ENCODE measurements at places on chromosomes 13 and 19.
A peak's percentile ranks its signal among the peaks of the same experiment; 100 is the strongest.

GRCh38 chr13:82358284-82358683 lies 1524.0 kb downstream of the SLITRK1 start:
- DNase-seq = no peak
- no peaks in the 10 kb centered on the region for H3K36me3 ChIP-seq
- H3K4me1 ChIP-seq = no peaks in the 10 kb centered on the region
- no peak overlapping the region for H3K4me3 ChIP-seq

GRCh38 chr19:4206818-4207484 lies 22.4 kb upstream of the EBI3 start:
- no peak overlapping the region for H3K4me3 ChIP-seq
- no peak for DNase-seq
- no peaks in the 10 kb centered on the region for H3K36me3 ChIP-seq
- H3K27ac ChIP-seq = no peak overlapping the region
- no peaks in the 10 kb centered on the region for H3K4me1 ChIP-seq
- peaks cover 17% of the 10 kb centered on the region for H3K27me3 ChIP-seq

- H3K27ac ChIP-seq = peak overlapping the region; percentile 3
- H3K36me3 ChIP-seq = no peaks in the 10 kb centered on the region
- no peak overlapping the region for H3K4me3 ChIP-seq
Measured at GRCh38 chr13:45909089-45909488, 57.5 kb upstream of the SIAH3 start.

DNA sequence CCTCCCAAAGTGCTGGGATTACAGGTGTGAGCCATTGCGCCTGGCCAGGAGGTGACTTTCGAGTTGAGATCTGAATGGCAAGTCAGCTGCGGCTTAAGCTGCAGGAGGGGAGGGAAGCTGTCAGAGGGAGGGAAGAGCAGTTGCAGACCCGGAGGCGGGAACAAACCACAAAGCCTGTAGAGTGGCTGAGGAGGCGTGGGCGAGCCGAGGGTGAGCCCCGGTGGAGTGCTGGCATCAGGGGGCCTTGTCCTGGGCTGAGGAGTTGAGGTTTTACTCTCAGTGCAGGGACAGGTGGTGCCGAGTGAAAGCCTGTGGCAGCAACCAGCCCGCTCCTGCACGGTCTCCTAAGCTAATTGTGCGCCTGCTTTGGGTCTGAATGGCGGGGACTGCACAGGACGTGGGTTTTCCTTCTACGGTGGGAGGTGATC lies 24.2 kb downstream of the PPP1R37 start:
- peak overlapping the region; percentile 39 for H3K27ac ChIP-seq
- no peak overlapping the region for H3K4me3 ChIP-seq
- H3K4me1 ChIP-seq = peaks cover 26% of the 10 kb centered on the region
- no peaks in the 10 kb centered on the region for H3K36me3 ChIP-seq
- DNase-seq = no peak

DNA sequence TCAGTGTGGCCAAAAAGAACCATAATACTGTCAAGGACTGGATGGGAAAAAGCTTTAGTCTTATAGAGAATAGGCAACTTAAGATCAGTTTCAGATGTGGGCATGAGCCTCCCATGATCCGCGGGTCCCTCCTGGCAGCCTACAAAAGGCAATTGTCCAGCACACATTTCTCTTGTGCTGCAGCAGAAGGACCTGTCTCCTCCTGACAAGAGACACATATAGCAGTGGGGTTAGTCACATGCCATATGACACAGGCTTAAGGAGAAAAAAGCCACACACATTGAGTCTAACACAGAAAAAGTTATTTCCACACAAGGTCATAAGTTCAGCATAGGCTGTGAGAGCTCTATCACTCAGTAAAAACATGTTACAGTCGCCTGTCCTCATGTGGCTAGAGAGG lies 1378.7 kb upstream of the PRR20A start:
- no peak overlapping the region for H3K4me3 ChIP-seq
- no peak overlapping the region for H3K27ac ChIP-seq
- no peaks in the 10 kb centered on the region for H3K27me3 ChIP-seq
- no peaks in the 10 kb centered on the region for H3K4me1 ChIP-seq

DNA sequence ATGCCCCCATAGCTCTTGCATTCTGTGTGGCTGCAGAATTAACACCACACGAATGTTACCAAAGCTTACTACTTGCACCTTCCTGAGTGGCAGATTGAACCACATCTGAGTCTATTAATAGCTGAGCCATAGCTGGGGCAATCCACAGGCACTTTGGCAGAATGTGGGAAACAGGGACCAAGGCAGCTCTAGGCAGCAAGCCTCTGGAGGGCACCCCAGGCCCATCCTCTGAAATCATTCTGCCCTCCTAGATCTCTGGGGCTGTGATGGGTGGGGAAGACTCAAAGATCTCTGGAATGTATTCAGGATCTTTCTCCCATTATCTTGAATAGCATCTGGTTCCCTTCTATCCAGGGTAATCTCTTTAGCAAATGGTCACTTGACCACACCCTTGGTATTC lies 139.3 kb downstream of the TNFRSF19 start:
- H3K36me3 ChIP-seq = no peaks in the 10 kb centered on the region
- H3K27ac ChIP-seq = no peak overlapping the region
- H3K27me3 ChIP-seq = peaks cover 10% of the 10 kb centered on the region
- DNase-seq = no peak
- H3K4me1 ChIP-seq = peaks cover 2% of the 10 kb centered on the region
- no peak overlapping the region for H3K4me3 ChIP-seq

DNA sequence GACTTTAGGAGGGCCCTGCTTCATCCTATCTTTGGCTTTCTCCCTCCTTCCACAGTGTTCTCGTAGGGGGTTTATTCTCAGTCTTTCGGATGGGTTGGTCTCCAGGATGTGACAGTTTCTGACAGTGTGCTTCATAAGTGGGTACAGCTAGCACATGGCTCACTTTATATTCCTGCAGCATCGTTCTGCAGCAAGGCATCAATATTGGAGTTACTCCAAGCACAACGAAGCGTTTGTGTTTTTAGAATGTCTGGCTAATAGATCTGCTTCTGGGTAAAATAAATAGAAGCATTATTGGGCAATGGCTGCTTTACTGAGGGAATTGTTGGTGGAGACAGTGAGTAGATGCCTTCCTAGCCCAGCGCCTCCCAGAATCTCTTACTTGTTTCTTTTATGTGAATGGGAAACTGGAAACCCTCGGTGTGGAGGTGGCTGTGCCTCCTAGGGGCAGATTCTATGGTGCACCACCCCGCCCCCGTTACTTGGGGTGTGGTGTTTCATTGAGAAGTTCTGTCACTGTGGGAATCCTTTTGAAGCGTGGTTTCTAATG lies 2.0 kb downstream of the FARP1 start:
- peak overlapping the region; percentile 91 for H3K27ac ChIP-seq
- no peak for DNase-seq

DNA sequence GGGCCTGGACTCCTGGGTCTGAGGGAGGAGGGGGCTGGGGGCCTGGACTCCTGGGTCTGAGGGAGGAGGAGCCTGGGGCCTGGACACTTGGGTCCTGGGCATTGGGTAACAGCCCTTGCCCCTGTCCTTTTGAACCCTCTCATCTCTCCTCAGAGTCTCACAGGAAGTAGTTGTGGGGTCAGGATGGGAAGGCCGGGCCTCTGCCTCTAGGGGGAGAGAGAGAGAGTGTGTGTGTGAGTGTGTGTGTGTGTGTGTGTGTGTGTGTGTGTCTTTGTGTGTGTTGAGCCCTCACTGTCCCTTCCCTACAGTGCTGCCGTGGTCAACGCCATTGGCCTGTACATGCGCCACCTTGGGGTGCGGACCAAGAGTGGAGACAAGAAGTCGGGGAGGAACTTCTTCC lies 10.9 kb downstream of the ARHGEF1 start:
- H3K27me3 ChIP-seq = no peaks in the 10 kb centered on the region
- DNase-seq = no peak
- H3K4me1 ChIP-seq = peaks cover 11% of the 10 kb centered on the region
- H3K36me3 ChIP-seq = peaks cover 17% of the 10 kb centered on the region

DNA sequence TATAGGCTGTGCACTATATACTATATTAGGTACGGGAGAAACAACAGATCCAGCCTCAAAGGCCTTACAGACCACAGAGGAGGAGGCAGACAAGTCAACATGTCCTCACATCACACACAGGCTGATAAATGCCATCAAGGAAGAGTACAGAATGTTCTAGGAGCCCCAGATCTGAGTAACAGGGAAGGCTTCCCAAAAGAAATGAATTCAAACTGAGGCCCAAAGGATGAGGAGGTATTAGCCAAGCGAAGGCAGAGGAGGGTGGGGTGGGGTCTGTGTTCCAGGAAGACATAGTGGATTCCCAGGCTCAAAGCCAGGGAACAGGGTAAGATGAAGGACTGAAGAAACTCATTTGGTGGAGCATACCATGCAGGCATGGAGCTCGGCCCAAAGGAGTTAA lies 55.1 kb downstream of the RXFP2 start:
- no peak overlapping the region for H3K4me3 ChIP-seq
- no peak for DNase-seq
- no peaks in the 10 kb centered on the region for H3K36me3 ChIP-seq
- no peak overlapping the region for H3K27ac ChIP-seq

DNA sequence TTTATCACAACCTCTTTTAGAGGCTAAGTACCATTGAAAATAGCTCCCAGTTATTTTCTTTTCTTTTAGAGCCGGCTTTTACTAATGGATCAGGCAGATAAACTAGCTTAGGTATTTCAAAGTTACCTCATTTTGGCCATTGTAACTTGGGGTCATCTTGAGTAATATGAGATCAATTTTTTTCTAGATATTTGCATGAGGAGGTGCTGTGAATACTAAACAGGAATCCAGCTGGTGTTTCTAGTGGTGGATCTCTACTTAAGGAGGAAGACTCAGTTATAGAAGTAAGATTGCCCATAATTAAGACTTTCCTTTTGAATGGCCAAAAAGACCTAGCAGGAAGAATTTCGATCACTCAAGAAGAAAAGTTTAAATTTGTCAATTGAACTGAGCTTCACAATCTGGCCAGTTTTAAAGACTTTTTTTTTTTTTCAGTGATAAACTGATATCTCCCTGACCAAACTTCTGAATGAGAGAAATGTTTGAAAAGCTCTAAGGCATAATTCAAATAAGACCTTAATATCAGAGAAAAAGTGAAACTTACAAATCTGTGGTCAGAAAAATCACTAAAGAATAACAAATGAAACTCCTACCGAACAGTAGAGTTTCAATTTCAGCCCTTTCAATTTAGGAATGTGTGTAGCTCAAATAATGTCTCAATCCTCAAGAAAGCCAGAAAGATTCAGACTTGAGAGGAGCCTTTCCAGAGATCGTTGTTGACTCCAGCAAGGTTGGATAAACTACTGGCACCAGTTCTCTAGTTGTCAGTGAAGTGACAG lies 11.6 kb upstream of the NAA16 start:
- H3K27ac ChIP-seq = no peak overlapping the region
- no peaks in the 10 kb centered on the region for H3K27me3 ChIP-seq
- H3K4me1 ChIP-seq = no peaks in the 10 kb centered on the region
- no peak for DNase-seq
- H3K36me3 ChIP-seq = no peaks in the 10 kb centered on the region

DNA sequence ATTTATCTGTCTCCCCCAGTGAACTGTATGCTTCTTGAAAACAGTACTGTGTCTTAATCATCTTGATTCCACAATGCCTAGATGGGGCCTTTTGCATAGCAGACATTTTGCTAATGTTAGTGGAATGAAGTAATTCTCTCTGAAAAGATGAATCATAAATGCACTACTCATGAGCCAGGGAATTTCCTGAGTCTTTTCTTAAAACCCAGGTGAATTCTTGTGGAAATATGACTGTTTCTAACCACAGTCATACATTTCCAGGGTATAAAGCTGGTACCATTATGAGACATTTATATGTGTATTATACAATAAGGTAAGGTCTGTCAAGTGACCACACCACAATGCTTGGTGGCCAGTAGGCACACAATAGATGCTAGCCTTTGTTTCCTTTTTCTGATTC lies 5.5 kb upstream of the KCTD4 start:
- DNase-seq = no peak
- no peak overlapping the region for H3K27ac ChIP-seq
- H3K4me3 ChIP-seq = no peak overlapping the region
- H3K36me3 ChIP-seq = peaks cover 13% of the 10 kb centered on the region

GRCh38 chr13:77832339-77833100 lies 86.1 kb downstream of the EDNRB start:
- H3K4me1 ChIP-seq = no peaks in the 10 kb centered on the region
- DNase-seq = no peak
- no peak overlapping the region for H3K27ac ChIP-seq
- no peak overlapping the region for H3K4me3 ChIP-seq

DNA sequence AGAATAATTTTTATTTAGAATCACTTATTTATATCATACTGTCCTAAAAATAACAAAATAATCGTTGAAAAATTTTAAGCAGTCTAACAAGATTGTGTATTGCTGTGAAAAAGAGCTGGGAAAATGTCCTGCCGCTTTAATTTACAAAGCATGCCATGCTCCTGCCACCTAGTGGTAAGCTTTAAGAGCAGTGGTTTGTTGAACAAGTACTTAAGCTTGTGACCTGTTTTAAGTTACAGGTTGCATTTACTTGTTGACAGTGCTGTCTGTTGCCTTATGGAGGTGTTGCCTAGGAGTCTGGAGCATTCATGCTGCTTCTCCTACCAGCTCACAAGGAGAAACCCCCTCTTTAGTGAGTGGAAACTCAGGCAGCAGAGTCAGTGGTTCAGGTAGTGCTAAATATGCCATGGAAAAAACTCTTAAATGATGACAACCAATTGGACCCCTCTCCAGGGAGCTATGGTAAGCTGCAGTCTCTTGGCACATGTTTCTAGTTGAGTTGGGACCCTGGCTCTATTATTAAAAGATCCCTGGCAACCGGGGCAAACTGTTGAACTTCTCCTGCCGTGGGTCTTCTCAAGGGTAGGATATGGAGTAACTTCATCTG lies 68.4 kb downstream of the SPATA13 start:
- H3K27me3 ChIP-seq = no peaks in the 10 kb centered on the region
- no peak overlapping the region for H3K27ac ChIP-seq
- peaks cover 16% of the 10 kb centered on the region for H3K4me1 ChIP-seq
- H3K4me3 ChIP-seq = no peak overlapping the region
- H3K36me3 ChIP-seq = peaks cover 1% of the 10 kb centered on the region
- no peak for DNase-seq

GRCh38 chr19:3184847-3185460 lies 776 bp upstream of the NCLN start:
- H3K27ac ChIP-seq = peak overlapping the region; percentile 97
- H3K4me3 ChIP-seq = peak overlapping the region; percentile 99
- no peak for DNase-seq
- peaks cover 15% of the 10 kb centered on the region for H3K4me1 ChIP-seq
- H3K27me3 ChIP-seq = no peaks in the 10 kb centered on the region

- H3K4me1 ChIP-seq = peaks cover 45% of the 10 kb centered on the region
- DNase-seq = no peak
- H3K4me3 ChIP-seq = peak overlapping the region; percentile 48
- peaks cover 3% of the 10 kb centered on the region for H3K36me3 ChIP-seq
- H3K27me3 ChIP-seq = no peaks in the 10 kb centered on the region
Measured at GRCh38 chr19:37941782-37942515, 34.9 kb downstream of the SIPA1L3 start.

GRCh38 chr13:49367640-49368422 lies 76.0 kb downstream of the CAB39L start:
- H3K27ac ChIP-seq = peak overlapping the region; percentile 5
- DNase-seq = no peak
- H3K4me1 ChIP-seq = peaks cover 5% of the 10 kb centered on the region
- H3K27me3 ChIP-seq = no peaks in the 10 kb centered on the region
- peaks cover 9% of the 10 kb centered on the region for H3K36me3 ChIP-seq

GRCh38 chr13:73913079-73913740 lies 221.0 kb downstream of the KLF12 start:
- peaks cover 5% of the 10 kb centered on the region for H3K4me1 ChIP-seq
- H3K27ac ChIP-seq = peak overlapping the region; percentile 38
- H3K4me3 ChIP-seq = no peak overlapping the region
- no peaks in the 10 kb centered on the region for H3K36me3 ChIP-seq

- no peak for DNase-seq
- H3K27me3 ChIP-seq = peaks cover 11% of the 10 kb centered on the region
- no peak overlapping the region for H3K27ac ChIP-seq
- peaks cover 6% of the 10 kb centered on the region for H3K4me1 ChIP-seq
Measured at GRCh38 chr13:103351035-103351828, 285.0 kb upstream of the SLC10A2 start.
